Testis (tissue), 5 donors: ENCODE measurements at places on chromosomes 5 and 9. TPM values are rescaled to one million over a fixed set of nuclear protein-coding genes. Genes with fewer than 3 reads are reported as not detected.
A peak's percentile ranks its signal among the peaks of the same experiment; 100 is the strongest.

GRCh38 chr5:127517110-127517479, 345 bp upstream of the PRRC1 start:
- H3K4me1 ChIP-seq, result peaks cover 17% of the 10 kb centered on the region
- no peaks in the 10 kb centered on the region for H3K36me3 ChIP-seq
- no peaks in the 10 kb centered on the region for H3K27me3 ChIP-seq
- no peak for DNase-seq

- peaks cover 8% of the 10 kb centered on the region for H3K4me1 ChIP-seq
- no peaks in the 10 kb centered on the region for H3K36me3 ChIP-seq
- DNase-seq, result no peak
- H3K27ac ChIP-seq, result no peak overlapping the region
- no peaks in the 10 kb centered on the region for H3K27me3 ChIP-seq
- no peak overlapping the region for H3K4me3 ChIP-seq
Observed at GRCh38 chr5:127183332-127183731, 107.3 kb upstream of the MEGF10 start.

- H3K27me3 ChIP-seq, result no peaks in the 10 kb centered on the region
- H3K4me1 ChIP-seq, result peaks cover 29% of the 10 kb centered on the region
- DNase-seq, result peak; percentile 90
- H3K36me3 ChIP-seq, result no peaks in the 10 kb centered on the region
Observed at GRCh38 chr9:32426278-32426939, 42.0 kb downstream of the ACO1 start.

DNA sequence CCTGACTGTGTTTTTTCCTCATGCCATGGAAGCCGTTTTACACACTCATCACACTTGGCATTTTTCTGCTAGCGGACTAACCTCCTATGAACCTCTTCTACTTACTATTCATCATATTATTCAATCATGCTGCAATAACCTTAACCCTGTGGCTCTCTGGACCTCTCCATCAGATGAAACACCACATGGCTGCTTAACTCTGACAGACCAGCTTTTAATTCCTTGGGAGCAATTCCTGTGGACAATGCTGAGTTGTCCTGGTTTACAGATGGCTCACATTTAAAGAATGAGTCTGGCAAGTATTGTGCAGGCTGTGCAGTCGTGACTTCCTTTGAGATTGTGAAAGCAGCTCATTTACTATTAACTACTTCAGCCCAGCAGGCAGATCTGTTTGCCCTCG, 9.0 kb downstream of the OR1J1 start:
- no peaks in the 10 kb centered on the region for H3K4me1 ChIP-seq
- H3K27me3 ChIP-seq, result no peaks in the 10 kb centered on the region
- no peak overlapping the region for H3K27ac ChIP-seq
- H3K4me3 ChIP-seq, result no peak overlapping the region

DNA sequence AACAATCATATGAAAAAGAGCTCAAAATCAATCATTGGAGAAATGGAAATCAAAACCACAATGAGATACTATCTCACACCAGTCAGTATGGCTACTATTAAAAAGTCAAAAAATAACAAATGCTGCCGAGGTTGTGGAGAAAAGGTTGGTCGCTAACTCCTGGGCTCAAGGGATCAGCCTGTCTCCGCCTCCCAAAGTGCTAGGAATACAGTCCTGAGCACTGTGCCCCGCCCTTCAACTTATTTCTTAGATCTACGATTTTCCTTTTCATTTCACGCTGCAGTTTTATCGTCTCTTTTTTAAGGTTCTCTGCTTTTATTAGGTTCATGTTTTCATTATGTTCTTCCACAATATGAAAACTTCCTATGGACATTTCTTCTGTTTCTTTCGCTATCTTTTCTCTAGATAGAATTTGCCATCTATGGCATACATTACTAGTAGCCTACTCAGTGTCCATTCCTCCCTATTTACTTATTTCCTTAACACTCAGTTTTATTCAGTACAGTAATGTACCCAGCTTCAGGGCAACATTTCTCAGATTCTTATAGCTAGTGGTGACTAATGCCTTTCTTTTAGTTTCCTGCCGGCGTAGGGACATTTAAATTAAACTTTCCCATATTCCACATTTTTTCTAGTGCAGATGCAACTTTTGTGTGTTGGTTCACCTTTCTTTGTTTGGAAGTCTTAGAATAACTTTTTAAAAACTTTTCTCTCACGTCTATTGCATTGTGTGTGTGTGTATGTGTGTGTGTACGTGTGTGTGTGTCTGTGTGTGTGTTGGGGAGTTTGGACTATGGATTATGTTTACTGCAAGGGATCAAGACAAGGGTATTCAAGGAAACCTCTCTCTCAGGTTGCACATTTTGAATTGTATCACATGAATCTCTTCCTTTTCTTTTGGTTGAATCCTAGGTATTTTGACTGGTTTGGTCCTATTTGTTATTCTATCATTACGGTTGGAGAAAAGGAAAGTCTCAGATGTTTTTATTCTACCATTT, 21.6 kb upstream of the FBN2 start:
- no peak for DNase-seq
- no peaks in the 10 kb centered on the region for H3K27me3 ChIP-seq
- H3K4me3 ChIP-seq, result no peak overlapping the region
- no peak overlapping the region for H3K27ac ChIP-seq
- no peaks in the 10 kb centered on the region for H3K36me3 ChIP-seq

- no peaks in the 10 kb centered on the region for H3K36me3 ChIP-seq
- H3K27ac ChIP-seq, result no peak overlapping the region
- no peaks in the 10 kb centered on the region for H3K27me3 ChIP-seq
- DNase-seq, result no peak
- H3K4me3 ChIP-seq, result no peak overlapping the region
- no peaks in the 10 kb centered on the region for H3K4me1 ChIP-seq
Observed at GRCh38 chr5:142931896-142932686, 161.9 kb downstream of the ARHGAP26 start.

DNA sequence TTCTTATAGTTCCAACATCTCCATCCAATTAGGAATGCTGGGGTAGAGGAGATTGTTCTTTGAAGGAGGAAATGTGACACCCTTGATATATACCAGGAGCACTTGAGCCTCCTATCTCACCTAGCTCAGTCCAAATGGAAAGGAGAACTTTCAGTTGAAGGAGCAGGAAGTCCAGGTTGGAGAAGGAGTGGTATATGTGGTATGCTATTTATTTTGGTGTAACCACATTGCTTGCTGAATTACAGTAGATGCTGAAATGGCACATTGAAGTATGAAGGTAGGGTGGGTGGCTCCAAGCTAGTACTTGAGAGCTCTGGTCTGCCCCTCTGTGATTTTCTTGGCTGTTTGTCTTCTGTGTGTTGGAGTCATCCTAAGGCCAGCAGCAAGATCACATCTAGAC, 6.1 kb downstream of the CSNK1G3 start:
- H3K27me3 ChIP-seq, result no peaks in the 10 kb centered on the region
- H3K36me3 ChIP-seq, result no peaks in the 10 kb centered on the region
- no peak overlapping the region for H3K27ac ChIP-seq
- no peak overlapping the region for H3K4me3 ChIP-seq

- H3K27ac ChIP-seq, result no peak overlapping the region
- H3K4me1 ChIP-seq, result no peaks in the 10 kb centered on the region
- H3K27me3 ChIP-seq, result no peaks in the 10 kb centered on the region
- no peaks in the 10 kb centered on the region for H3K36me3 ChIP-seq
- no peak overlapping the region for H3K4me3 ChIP-seq
Observed at GRCh38 chr5:58239045-58239444, 220.8 kb downstream of the PLK2 start.

DNA sequence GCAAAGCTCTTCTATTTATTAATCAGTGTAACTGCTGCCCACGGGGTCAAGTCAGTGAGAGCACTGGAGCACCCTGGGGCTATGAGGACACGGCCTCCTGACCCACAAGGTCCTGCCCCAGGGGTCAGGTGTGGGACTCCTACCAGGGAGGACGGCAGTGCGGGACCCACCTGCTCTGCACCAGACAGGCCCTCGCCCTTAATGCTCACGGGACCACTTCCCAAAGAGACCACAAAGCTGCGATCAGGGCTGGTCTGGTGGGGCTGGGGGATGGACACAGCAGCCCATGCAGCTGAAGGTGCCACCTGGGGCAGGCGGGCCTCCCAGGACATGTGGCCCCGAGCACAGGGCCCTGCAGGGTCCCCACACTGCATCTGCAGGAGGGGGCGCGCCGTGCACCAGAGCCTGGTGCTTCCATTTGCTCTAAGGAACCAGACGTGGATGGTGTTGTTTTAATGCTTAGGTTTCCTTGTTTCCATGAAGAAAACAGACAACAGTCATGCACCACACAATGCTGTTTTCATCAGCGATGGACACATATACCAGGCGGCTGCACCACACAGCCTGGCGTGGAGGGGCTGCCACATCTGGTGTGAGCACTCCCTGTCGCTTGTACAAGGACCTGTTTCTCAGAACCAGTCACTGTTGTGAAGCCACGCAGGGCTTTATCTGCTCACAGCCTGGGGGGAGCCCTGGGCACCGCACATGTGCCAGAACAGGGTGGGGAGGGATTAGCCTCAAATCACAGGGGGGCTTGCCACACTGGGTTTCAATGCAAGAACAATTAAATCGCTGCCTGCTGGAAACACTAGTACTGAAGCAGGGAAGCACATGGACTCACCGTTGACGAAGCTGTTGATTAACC, 22.6 kb downstream of the CLPTM1L start:
- no peaks in the 10 kb centered on the region for H3K27me3 ChIP-seq
- H3K36me3 ChIP-seq, result no peaks in the 10 kb centered on the region
- H3K27ac ChIP-seq, result no peak overlapping the region
- H3K4me3 ChIP-seq, result no peak overlapping the region
- DNase-seq, result peak; percentile 8

IFNB1 gene
- not detected for total RNA-seq

SHOC1 gene
- total RNA-seq, result 25.9 TPM

TAF11L5 gene
- total RNA-seq, result not detected
